ENCODE measurements at places on chromosomes 2 and 18.

- no peak for DNase-seq
Observed at GRCh38 chr2:97011977-97012569, 25.7 kb upstream of the FAM178B start.

GRCh38 chr2:64607381-64608304, 46.1 kb downstream of the SERTAD2 start:
- DNase-seq: no peak

- DNase-seq: no peak
Observed at GRCh38 chr2:237702441-237703391, 75.3 kb downstream of the LRRFIP1 start.

DNA sequence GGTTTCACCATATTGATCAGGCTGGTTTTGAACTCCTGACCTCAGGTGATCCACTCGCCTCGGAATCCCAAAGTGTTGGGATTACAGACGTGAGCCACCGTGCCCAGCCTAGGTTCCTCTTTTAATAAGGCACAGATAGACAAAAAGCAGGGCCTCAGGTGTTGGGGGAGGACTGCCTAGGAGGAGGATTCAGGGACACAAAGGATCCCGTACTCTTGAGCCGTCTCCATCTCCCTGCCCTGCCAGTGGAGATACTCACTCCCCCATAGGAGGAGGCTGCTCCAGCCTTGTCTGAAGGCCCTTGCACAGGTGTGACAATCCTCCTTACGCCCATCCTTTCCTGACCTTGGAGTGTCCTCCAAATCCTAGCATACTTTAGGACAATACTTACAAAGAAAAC, 32.0 kb upstream of the TFCP2L1 start:
- no peak for DNase-seq

DNA sequence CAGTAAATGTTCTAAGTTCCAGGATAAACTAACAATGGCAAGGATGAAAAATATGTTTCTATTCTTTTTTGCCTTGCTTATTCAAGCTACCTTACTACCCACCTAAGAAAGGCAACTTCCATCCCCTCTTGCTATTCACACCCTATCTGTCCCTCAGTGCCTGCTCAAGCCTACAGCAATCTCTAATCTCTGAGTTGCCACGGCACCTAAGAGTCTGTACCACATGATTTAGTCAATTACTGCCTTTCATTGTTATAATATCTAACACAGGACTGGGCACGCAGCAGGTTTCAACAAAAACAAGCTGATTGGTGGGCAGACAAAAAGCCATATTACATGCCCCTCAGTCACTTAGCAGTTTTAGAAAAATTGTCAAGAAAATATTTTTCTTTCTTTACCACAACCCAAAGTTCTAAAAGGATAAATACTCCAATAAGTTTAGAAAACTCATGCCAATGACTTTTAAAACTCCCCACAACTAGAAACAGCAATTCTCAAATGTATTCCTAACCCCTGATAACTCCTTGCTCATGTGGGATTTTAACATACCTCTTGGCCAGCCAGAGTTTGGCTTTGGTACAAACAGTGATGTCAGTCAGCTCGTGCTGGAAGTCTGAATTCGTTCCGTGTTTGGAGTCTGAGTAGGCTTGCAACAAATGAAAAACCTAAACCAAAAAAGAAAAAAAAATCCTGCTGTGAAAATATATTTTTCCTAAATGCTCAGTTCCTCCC, 117.3 kb upstream of the ZFP36L2 start:
- no peak for DNase-seq

GRCh38 chr2:216574046-216574445, 59.2 kb upstream of the IGFBP2 start:
- no peak for DNase-seq

DNA sequence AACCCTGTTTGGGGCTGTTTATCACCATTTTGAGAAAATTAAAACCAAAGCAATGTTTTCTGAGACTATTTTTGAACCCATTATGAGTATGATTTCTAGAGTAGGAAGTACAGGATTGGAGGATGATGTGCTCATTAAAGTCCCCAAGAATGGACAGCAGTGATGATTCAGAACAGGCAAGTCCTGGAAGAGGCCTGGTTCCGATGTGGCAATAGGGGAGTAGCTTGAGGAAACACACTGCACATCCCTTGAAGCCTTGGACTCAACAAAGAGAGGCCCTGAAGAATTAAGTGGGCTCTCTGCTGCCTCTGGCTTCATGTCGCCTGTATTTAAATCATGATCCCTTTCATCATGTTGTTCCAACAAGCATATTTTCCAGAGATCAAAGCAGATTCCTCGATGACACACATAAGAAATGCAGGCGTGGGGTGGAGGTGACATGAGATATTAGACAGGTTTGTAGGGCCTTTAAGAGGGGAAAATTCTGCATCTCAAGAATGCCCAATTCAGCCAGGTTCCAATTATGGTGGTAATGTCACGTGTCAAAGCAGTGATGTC, 242.2 kb downstream of the FHOD3 start:
- no peak for DNase-seq

DNA sequence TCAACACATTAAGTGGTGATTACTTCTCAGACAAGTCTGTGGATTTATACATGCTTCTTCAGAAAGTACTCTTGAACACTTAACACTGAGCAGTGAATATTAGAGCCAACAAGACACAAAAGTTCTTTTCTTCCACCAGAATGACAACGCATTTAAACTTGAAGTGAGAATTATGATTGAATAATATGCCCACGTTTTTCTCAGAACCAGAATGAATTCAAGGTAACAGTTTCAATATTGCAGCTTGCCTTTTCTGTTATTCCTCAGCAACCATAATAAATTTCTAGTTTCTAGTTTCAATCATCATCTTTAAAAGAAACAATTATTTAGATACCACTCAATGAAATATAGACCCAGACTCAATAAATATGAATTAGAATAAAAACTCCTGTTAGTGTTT, 547.0 kb downstream of the NUP35 start:
- no peak for DNase-seq

DNA sequence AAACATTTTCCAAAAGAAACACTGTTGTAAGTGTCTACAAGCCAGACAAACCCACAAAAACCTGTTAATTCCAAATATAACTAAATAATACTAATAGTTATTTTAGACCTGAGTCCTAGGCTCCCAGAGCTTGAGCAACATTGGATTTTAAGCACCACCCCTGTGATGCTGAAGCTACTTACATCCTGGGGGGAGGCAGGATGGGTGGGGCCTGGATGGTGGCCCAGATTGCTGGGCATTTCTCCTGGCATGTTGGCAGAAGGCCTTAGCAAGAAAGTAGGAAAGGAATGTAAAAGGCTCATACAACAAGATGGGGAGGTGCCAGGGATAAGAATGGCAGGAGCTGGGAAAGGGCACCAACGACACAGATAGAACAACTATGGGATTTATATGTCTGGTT, 50.7 kb upstream of the OTX1 start:
- DNase-seq: no peak

DNA sequence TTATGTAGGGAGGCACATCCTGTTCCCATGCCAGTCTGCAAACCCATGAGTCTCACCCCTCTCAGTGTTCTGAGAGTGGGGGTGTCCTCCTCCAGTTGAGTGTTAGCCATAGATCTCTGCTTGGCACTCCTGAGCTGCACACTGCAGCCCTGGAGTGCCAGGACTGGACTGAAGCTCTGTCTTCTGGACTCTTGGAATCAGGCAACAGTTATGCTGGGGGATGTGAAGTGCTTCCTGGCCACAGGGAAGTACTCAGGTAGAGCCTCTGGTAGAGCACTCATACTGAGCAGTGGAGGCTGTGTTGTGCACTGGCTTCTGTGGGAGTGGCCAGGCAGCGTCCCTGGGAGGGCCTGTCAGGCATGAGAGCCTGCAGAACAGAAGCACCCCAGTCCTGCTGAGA, 43.0 kb downstream of the SERPINB7 start:
- no peak for DNase-seq

- no peak for DNase-seq
Observed at GRCh38 chr18:78191276-78191675, 788.3 kb upstream of the SALL3 start.

DNA sequence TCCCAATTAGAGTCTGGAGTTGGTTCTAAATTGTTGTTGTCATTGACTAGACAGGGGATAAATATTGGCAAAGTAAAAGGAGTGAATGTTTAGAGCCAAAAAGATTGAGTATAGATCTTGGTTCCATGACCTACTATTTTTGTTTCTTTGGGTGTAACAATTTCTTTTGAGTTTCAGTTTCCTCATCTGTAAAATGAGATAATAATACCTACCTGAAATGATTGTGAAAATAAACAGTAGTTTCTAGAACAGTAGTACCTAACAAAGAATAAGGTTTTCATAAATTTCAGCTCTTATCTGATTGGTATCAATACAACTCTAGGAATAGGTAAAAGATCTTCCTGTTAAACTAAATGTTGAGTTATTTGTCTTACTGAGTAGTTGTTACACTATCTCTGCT, 56.8 kb downstream of the PMS1 start:
- DNase-seq: no peak

GRCh38 chr2:145748927-145749326, 1229.0 kb upstream of the ZEB2 start:
- no peak for DNase-seq

DNA sequence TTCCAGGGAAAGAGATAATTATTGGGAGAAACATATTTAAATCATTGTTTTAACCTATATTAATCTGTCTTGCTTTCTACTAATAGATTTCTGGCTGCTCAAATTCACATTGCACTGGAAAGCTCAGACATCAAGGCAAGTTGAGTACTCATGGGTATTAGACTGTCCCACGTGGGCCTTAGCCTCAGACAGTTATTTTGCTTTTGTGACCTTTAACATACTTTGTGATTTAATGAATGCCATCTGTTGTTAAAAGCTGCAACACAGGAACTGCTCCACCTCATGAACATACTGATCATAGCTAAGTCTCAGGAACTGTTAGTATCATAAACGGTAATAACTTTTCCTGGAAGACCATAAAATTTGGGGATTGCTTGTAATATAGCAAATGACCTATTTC, 2.7 kb upstream of the LCT start:
- DNase-seq: no peak

DNA sequence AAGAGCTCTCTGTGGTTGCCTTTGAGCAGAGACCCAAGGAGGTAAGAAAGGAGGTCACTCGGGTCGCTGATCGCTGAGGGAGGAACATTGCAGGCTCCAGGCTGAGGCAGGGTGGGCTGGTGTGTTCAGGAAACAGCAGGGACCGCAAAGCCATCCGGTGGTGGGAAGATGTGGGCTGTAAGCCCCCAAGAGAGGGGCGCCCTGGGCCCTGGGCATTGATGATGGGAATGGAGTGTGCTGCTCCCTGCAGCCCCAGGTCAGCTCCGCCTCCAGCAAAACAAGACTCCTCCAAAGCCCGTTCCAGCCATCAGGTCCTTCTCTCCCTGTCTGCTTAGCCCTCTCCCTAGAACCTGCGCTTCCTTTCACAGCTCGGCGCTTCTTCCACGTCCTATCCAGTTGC, 229.7 kb downstream of the KLHL29 start:
- DNase-seq: no peak

DNA sequence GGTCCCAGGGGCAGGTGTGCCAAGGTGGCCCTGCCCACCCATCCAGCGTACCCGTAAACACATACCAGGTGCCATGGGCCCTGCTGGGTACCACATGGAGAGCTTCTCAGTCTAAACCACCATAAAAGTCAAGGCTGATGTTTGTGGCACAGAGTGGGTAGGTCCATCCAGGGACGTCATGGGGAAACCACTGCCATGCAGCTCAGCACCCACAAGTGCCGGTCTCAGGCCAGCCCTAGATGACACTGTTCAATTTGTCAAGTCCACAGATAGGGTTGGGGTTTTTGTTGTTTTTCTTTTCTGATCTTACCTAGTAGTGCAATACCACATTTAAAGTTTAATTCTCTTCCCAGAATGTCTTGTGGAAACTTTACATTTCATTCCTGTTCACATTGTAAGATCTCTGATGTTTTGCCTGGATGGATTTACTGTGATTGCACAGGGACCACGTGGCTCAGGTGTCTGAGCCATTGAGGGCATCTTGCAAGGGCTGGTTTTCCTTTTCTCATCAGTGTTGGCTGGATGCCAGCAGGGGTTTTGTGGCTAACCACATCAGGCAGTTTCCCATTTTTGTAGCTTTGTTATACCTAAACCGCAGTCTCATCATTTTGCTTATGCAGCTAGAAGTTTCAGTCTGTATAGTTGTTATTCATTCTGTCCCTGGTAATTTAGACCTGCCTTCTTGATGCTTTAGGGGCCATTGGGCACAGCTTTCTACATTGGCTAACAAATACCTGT, 64.7 kb downstream of the STK25 start:
- DNase-seq: peak; percentile 88

DNA sequence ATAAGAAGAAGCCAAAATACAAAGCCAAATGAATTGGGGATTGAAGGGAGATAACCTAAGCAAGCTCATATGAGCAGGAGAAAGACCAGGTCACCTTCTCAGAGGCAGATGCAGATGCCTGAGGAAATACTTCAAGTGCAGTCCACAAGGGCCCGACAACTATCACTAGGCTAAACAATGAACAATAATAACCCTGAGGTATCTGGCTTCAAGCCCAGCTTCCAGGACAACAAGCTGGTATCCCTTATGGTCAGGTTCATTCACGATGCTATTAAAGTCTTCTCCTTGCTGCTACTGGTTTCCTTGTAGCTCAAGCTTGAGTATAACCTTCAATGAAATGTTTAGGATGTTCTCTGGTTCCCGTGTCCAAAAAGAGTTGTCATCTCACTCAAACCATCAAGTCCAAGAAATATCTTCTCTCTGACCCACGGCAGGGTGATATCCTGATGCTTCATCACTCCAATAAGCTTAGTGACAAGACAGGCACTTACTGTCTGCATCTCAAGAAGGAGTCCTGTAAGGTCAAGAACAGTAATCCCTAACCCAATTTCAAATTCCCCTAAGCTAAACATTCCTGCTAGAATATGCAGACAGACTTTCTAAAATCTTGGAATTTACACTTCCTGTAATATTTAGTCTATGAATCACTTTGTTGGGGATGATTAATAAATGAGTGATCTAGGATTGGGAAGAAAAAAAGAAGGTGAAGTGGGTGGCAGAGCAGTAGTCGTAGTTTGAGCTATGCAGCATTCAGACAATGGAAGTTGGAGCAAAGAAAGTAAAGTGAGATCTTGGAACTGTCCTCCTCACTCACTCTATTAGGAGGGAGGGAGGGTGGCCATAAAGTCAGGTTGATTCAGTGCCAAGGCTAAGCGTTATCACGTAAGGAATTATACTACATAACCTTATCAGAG, 33.1 kb downstream of the CHN1 start:
- DNase-seq: no peak

- no peak for DNase-seq
Observed at GRCh38 chr2:43985359-43985758, 10.4 kb downstream of the LRPPRC start.

GRCh38 chr2:196075196-196075595, 6.6 kb upstream of the DNAH7 start:
- DNase-seq: no peak

- DNase-seq: no peak
Observed at GRCh38 chr2:226943862-226944620, 108.2 kb downstream of the RHBDD1 start.

All from stimulated activated CD8-positive, alpha-beta memory T cell treated with anti-CD3 and anti-CD28 coated beads, Interleukin-12 subunit alpha, Interleukin-12 subunit beta, amount 100 ng/mL, for 1 hour (primary cell).